ENCODE measurements at places on chromosomes 4 and X.

DNA sequence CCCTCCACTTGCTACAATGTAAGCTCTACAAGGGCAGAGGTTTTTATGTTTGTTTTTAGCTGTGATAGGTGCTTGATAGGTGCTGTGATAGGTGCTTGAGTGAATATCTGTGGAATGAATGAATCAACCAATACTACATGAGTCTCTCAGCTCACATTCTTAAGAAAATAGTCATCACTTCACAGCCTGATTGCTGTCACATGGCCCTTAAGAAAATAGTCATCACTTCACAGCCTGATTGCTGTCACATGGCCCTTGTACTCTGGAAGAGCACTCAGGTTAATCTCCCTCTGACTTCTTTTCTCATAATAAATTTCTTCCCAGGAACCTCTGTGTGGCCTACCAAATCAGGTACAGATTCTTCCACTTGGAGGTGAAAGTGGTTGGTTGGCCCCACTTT, 335.2 kb downstream of the TENM3 start:
- DNase-seq, result no peak

- no peak for DNase-seq
These were observed 1.5 kb downstream of the CASP6 start for GRCh38 chr4:109701566-109702410.

GRCh38 chr4:145480257-145480656, 1.4 kb upstream of the SMAD1 start:
- DNase-seq, result no peak

GRCh38 chrX:68848189-68848940, 19.5 kb downstream of the EFNB1 start:
- DNase-seq, result no peak

DNA sequence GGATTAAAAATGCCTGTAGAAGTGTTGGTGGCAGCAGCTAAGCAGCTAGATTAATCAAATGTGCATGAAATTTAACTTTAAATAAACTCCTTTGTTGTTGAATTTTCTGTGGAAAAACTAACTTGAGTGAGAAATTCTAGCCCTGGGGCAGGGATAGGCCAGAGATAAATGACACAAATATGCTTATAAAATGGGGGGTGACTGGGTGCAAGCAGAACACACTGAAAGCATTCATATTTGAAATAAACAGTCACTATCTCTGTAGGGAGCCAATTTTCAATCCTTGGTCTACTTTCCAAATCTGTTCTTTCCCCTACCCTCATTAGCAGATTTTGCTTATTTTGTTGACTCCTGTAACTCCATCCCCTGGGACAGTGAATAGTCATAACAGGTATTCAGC, 47.9 kb downstream of the RBPJ start:
- DNase-seq, result no peak

- no peak for DNase-seq
These were observed 26.8 kb downstream of the MAN2B2 start for GRCh38 chr4:6601661-6602250.

- DNase-seq, result peak; percentile 92
These were observed 851.0 kb downstream of the RAB28 start for GRCh38 chr4:12633053-12633651.

DNA sequence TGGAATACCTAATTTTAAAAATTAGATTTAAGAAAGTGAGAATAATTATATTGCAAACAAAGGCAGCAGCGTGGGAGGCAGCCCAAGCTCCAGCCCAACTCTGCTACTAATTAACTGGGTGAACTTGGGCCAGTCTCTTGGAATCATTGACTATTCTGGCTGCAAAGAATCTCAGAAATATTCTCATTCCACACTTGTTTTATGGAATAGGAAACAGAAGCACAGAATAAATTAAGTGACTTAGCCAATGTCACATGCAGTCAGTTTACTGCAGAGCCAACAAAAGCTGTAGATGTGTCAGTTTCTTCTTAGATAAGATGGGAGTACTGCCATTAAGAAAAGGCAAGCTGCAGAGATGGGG, 132.6 kb upstream of the FAM9B start:
- DNase-seq, result no peak

DNA sequence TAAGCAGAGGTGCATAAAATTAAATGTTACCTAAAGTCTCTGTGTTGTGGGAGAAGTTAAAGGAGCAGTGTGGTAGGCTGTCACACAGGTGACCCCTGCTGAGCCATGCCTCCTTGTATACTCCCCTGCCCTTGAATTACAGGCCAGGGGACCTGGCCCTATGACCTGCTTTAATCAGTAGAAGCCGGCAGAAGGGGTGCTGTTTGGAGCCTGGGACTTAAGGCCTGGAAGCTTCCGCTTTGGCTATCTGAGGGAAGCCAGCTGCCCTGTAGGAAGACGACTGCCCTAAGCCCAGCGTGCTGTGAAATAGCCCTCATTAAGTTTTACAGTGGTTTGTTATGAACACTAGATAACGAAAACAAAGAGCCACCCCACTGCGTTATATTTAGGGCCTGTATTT, 34.1 kb downstream of the SPINK2 start:
- peak; percentile 40 for DNase-seq

DNA sequence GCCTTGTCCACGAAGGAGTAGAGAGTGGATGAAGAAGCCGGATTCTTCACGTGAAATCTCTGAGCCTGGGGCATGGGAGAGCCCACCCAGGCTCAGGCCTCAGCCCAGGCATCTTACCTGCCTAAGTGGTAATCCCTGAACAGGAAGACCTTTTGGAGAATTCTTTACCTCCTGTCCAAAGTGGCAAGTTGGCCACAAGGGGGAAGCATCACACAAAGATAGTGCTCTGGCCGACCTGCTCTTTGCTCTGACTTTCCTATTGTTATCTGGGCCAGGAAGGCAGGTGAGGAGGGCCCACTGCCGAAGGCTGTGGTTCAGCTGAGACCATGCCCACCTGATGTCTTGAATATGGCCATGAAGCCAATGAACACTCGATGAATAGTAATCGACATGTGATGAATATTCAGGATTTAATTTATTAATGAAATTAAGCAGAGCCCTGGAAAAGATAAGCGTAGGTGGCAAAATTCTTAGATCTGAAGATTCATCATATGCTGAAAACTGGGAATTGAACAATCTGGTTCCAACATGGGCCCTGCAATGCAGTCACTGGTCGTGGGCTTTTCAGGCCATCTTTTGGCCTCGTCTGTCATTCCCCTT, 93.8 kb downstream of the PDGFRA start:
- peak; percentile 79 for DNase-seq

GRCh38 chr4:129994715-129995114, 898.8 kb downstream of the C4orf33 start:
- DNase-seq, result no peak

DNA sequence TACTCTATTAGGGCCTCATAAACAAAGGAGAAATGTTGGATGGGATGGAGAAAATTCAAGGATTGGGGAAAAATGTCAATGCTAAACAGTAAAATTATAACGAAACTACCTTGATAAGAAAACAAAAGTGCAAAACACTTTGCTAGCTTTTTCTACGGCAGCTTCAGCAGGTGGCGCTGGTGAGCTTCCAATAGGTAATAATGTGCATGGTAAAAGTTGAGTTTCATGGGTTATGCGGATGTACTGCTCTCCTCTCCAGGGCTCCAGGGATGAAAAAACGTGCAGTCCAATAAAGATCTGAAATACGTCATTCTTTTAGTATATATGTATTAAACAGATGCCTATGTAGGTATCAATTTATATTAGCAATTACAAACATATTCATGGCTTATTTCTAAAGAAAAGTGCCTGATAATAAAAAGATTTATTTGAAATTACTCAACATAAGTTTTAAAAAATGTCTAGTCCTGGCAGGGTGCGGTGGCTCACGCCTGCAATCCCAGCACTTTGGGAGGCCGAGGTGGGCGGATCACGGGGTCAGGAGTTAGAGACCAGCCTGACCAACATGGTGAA, 239.6 kb downstream of the GRXCR1 start:
- peak; percentile 85 for DNase-seq

GRCh38 chr4:157994863-157995262, 178.0 kb downstream of the GASK1B start:
- DNase-seq, result no peak

GRCh38 chrX:12867685-12868084, 813 bp downstream of the TLR7 start:
- DNase-seq, result no peak

DNA sequence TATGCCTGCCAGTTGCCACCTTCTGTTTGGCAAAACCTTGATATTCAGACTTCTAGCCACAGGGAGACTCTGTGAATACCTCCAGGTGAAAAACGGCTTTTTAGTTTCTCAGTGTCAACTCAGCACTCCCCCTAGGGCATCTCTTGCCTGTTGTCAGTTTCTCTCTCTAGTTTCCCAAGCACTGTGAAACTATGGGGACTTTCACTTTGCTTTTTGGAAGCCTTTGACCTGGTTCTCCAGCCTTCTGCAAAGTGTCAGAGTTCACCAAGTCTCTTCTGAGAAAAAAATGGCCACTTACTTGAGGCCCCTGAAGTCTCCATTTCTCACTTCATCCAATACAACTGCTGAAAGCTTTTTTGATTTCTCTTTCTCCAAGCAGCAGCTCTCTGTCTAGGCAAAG, 521.5 kb downstream of the INPP4B start:
- no peak for DNase-seq

DNA sequence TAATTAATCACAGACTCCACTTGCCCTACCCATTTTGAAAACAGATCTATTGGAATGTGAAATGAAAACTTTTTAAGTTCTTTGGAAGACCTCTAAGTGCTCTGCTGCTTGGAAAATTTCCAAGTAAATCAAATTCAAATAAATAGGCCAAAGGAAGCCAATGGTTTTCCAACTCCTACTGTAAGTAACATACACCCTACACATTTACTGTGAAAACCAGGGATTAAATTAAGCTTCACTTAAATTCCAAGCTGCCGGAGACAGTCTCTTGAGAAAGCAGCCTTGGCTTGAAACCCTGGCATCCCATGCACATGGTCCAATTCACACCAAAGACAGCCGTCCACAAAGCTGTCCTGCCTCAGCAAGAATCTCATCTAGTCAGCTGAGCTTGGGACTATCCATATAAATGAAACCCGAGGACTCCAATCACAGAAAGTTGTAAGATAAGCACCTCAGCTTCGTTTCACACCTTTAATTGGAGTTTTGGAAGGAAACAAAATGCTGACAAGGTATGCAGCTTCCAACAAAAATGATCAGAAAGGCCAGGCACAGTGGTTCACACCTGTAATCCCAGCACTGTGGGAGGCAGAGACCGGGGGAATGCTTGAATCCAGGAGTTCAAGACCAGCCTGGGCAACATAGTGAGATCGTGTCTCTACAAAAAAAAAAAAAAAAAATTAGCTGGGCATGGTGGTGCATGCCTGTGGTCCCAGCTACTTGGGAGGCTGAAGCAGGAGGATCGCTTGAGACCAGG, 88.6 kb downstream of the APBB2 start:
- DNase-seq, result no peak

DNA sequence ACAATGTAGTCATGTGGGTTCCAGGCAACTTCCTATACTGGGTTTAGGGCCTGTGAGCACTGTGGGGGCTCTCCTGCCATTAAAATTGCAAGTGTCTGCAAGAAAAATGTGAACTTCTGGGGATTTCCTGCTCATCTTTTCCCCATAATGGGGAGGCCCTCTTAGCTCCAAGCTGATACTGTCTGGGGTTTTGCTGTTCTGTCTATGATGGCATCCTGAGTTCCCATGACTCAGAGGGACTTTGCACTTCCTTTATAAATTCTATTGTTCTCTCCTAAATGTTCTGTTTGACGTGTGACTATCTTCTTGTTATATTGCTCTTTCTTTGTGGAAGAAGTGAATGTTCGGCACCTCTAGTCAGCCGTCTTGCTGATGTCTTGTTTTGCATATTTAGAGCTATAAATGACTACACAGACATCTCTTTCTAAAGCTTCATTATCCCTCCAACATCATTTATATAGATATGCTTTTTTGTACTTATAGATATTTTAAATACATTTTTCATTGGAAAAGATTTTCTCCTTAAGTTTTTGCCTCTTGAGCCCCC, 465.8 kb downstream of the NAF1 start:
- DNase-seq, result no peak

- DNase-seq, result no peak
These were observed 56.2 kb downstream of the PROM1 start for GRCh38 chr4:16027626-16028025.

DNA sequence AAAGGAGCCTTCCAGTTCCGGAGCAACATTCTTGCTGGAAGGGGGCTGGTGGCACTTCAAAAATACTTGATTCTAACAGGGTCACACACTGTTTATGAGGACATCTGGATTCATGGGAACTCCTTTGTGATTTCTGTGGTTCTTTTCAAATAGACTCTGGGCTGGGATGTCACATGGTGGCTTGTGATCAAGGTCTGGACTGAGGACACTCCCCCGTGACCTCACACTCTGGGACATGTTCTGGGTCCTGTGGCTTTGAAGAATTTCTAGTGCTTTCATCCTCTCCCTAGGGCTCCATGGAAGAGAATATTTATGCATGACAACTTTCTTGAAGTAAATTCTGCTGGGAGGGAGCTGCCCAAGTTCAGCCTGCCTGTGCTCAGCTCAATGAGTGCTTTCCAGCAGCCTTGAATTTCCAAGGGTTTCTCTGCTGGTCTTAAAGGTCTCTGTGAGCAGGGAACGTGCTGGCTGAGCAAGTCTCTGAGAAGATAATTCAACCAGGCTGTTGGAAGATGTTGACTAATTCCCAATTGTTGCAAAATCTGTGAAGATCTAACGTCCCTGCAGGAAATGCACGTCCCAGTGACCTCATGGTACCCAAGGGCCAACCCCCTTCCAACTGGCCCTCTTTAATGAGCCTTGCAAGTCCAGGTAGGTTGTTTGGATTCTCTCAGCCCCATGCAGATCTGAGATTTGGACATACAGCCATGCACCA, 36.3 kb downstream of the GPR143 start:
- no peak for DNase-seq

GRCh38 chrX:80335062-80335830, 85.0 kb upstream of the TENT5D start:
- DNase-seq, result peak; percentile 84

- no peak for DNase-seq
These were observed 23.8 kb downstream of the SNCA start for GRCh38 chr4:89813197-89813596.

GRCh38 chrX:102959471-102959870, 22.4 kb downstream of the RAB40AL start:
- DNase-seq, result no peak

GRCh38 chr4:148542922-148543623, 100.9 kb upstream of the NR3C2 start:
- DNase-seq, result no peak

DNA sequence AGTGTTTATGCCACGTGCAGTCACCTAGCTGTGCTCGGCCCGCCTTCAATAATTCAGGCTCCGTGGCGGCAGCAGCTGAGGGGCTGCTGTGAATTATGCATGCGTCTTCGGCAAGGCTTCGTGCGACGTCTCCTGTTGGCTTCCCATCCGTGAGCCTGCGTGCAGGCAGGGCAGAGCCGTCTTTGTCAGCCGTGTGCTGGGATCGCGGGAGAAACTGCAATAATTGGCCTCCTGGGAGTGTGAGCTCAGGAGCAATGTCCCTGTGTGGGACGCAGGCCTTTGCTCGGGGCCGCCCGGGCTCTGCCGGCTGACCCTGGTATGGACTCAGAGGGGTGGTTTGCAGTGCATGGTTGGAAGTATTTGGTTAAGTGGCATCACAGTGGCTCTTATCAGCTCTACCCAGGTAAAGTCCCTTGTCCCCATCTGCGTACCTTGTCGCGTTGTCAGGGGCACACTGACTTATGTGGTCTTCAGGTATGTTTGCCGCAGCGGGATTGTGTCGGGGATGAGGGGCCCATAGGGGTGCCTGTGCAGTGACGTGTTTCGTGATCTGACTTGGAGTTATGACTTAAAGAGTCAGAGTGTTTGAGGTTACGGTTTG, 34.5 kb upstream of the HGFAC start:
- no peak for DNase-seq

GRCh38 chrX:110759785-110760184, 35.8 kb downstream of the CHRDL1 start:
- no peak for DNase-seq
